GM12878 (cell line): ENCODE measurements at places on chromosomes 7 and 10.

GRCh38 chr10:13340626-13341376 is 7.3 kb downstream of the SEPHS1 start:
- peak; percentile 49 for DNase-seq

GRCh38 chr7:35605760-35606159 is 89.2 kb downstream of the HERPUD2 start:
- DNase-seq = no peak

DNA sequence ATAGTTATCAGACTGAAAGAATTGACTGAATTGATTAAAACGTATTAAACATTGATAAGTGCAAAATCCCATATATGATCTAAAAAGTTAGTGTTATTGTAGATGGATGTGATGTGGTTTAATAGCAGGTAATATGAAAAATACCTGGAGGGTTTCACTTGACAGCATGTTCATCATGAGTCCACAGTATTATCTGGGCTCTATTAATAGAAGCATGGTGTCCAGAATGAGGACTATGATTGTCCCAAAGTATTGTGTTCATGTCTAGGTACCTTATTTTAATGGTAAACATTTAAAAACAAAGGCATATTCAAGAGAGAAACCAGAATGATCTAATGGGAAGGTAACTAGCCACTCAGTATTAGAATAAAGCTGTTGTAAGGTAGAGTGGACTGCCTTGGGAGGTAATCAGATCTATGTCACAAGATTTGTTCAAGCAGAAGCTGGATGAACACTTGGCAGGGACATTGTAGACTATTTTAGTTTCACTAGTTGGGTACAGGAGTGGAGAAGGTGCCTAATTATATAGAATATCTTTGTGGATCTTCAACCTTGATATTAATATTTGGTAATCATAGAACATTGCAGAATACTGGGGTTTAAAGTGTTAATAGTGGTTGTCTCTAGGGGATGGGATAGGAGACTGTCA is 43.5 kb downstream of the MCU start:
- DNase-seq = no peak

DNA sequence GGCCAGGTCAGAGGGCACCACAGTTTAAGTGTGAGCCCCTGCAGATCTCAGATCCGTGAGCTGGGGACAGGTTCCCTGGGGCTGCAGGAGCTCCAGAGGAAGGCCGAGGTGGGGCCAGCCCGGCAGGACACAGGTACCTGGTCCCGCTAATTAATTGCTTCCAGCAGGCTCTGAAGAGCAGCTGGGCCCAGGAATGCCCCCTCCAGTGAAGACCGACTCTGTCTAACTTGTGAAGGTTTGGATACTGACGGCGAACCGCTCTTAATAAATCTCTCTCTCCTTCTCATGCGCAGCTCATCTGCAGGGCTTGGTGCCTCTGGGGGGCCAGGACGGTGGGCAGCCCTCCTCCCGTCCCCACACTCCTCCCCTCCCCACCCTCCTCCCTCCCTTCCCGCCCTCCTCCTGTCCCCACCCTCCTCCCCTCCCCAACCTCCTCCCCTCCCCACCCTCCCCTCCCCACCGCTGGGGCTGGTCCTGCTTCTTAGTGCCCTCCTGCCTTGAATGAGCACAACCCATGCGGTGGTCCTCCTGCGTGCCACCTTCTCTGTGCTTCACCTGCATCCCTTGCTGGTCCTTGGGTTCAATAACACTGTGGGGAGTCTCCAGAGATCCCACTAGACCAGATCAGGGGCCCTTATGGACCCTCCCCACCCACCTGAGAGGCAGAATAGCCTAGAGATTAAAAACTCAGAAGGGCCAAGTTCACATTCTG is 38.3 kb downstream of the PDGFA start:
- DNase-seq = no peak
